ENCODE measurements at places on chromosomes 12 and 14. TPM values are rescaled to one million over a fixed set of nuclear protein-coding genes. Genes with fewer than 3 reads are reported as not detected.

SERPINA6 gene
- total RNA-seq = not detected

RNASE3 gene
- total RNA-seq = not detected

SALL2 gene
- total RNA-seq = 263 TPM

PELI2 gene
- total RNA-seq = 27.2 TPM

KRT6C gene
- not detected for total RNA-seq
